ENCODE measurements at places on chromosomes 3 and 15.

GRCh38 chr3:152121270-152121636 lies 147.5 kb upstream of the MBNL1 start:
- no peak for DNase-seq

DNA sequence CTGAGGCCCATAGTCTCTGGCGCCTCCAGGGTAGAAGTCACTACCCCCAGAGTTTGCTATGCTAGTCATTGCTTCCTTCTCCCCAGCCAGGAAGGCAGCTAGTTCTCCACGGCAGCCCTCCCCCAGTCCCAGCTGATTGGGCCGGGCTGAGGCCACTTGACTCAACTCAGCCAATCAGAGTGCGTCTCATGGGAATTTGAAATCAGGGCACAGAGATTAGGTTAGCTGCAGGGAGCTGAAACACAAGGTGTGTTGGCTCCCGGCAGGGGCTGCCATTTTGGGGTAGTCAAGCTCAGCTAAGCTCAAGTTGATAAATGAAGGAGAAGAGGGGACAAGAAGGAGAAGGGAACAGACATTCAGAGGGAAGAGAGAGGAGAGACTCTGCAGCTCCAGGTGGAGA lies 32.8 kb downstream of the LINGO1 start:
- no peak for DNase-seq

DNA sequence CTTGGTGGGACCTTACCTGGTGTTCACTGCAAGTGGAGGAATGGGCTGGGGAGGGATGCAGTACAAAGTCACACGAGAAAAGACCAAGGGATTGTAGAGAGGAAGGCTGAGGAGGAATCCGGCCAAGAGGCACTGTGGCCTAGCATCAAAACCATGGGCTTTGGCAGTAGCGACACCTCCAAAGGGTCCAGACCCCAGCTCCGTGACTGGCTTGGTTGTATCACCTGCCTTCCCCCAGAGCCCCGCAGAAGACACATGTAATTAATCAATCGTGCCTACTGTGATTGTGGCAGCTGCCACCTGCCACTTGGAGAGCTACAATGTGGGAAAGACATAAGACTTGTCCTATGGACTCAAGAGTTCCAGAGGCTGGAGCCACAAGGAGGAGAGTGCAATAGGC lies 54.7 kb downstream of the ST8SIA2 start:
- no peak for DNase-seq

GRCh38 chr3:145798696-145799537 lies 362.1 kb downstream of the PLOD2 start:
- DNase-seq: no peak

DNA sequence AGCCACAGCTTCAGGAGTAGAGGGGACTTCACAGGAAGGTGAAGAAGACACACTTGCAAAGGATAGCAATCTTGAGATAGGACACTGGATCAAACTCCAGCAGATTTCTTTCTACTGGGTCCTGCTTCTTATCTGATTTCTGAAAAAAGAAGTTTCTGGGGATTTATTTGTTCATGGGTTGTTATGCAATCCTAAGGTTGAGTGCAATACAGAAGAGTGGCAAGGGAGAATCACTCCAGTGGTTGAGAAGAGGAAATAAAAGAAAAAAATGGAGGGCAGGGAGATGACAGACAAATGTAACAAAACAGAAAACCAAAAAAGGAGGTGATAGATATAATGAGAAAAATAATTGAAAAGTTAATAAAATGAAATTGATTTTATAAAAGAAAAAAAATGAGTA lies 858.3 kb downstream of the TUSC7 start:
- DNase-seq: no peak

DNA sequence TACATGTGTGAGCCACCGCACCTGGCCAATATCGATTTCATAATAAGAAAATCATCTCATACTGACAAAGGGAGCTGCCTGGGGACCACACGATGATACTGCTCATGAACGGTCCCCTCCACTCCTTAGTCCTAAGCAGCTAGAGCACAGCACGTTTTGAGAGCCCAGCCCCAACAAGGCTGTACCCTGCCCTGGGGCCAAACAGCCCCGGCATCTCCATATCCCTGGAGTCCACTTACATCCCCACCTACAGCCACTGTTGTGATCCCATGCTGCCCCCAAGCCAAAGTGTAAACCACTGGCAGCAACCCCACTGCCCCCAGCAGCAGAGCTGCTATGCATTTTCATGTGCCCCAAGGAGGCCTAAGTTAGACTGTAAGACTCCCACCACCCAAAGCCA lies 52.8 kb downstream of the ADAM10 start:
- no peak for DNase-seq

DNA sequence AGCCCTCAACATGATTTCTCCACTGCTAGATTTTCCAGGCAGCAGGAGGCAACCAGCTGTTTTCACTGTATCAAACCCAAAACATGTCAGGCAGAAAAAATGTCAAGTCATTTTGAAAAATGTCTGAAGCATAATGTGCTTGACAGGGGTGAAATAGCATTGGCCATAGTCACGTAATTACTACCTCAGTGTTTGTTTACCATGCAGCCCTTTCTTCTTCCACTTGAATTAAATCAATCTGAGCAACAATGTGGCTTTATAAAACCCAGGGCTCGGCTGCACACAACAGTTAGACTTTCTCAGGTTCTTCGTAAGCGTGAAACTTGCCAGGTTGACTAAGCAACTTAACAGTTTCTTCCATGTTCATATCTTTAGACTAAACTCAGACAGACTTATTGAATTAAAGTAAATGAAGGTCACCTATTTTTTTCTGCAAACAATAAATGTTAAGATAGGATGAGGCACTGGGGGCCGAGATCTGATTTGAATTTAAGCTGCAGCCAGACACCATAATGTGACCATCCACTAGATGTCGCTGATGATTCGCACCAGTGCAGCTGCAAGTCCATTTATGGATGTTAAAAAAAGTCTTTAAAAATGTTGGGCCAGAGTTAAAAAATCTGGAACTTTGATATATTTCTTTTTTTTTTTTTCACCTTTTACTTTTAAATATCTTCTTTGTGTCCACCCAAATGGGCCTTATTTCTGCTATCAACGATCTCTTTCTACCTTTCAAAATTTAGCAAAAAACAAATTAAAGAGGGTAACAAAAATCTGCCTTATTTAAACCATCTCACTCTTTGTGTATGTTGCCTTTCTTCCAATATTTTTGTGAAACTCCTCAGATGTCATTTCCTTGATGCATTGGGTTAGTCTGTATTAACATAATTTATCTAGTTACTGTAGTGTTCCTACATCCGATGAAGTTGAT lies 305.9 kb downstream of the CACNA2D3 start:
- no peak for DNase-seq

GRCh38 chr3:112512320-112512719 lies 13.0 kb upstream of the BTLA start:
- DNase-seq: no peak

DNA sequence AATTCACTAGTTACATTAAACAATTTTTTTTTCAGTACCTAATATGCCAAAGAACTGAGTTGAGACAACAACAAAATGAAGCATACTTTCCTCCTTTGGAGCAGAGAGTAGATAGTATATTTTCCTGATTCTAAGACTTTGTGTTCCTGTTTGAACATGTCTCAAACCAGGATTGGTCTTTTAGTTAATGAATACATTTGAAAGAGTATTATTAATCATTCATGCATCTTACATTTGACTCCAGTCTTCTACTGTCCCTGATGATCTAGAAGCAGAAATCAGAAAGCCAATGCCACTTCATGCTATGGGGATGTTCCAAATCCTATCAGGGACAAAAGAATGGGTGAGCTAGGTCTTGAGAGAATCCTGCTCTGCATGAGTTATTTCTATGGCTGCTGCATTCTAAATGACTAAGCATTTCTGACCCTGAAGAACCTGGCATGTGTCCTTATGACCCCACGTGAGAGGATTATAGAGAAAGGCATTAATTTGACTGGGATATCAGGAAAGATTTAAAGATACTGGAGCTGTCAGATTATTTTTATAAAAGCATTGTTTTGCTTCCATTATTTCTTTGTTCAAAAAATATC lies 32.9 kb upstream of the MBNL1 start:
- DNase-seq: no peak

DNA sequence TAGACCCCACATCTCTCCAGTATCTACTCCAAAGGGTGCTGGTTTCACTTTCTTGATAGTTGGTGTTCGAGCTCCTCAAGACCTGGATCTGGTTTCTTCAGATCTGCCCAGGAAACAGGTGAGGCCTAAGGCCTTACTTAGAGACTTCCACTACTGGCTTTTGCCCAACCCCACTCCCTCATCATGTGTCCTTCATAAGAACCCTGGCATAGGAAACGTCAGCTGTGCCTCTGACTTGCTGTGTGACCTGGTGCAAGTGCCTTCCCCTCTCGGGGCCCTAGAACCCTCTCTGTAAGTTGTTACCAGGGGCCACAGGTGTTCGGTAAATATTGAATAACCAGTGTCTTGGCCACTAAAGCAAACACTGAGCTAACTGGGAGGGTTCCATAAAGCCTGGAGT lies 3.9 kb downstream of the OXTR start:
- DNase-seq: no peak

DNA sequence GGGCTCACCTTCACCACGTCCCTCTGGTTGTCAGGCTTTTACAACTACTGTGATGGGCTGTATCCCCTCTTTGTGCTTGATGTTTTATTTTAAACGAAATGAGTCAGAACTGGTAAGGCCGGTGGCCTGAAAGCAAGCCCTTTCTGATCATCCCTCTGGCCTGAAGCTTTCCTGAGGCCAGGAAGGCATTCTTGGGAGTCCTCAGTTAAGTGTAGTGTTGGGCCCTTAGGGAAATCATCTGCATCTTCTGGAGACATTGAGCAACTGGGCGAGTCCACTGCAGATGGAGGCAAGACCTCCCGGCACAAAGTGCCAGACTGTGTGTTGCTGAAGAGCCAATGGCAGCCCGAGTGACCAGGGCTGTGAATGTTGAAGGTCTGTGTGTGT lies 33.0 kb upstream of the AMOTL2 start:
- no peak for DNase-seq

DNA sequence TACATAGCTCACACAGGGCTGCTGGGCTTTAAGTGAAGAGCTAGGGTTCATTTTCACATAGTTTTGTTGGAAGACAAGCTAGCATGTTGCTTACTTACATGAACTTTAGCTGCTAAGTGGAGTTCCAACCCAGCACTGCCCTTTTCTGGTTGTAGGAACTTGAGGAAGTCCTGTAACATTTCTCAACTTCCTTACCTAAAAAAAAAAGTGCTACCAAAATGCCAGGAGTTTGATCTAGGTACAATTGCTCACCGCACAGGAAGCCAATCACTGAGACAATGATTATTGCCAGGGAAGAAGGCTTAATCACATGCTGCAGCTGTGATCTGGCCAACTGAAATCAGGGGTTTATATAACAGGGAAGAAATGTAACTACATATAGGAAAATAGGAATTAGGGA lies 52.8 kb downstream of the IL12A start:
- DNase-seq: no peak

- no peak for DNase-seq
Observed at GRCh38 chr3:54777141-54777540, 150.7 kb downstream of the LRTM1 start.

- no peak for DNase-seq
Observed at GRCh38 chr3:165196577-165197480, 645 bp upstream of the SLITRK3 start.

DNA sequence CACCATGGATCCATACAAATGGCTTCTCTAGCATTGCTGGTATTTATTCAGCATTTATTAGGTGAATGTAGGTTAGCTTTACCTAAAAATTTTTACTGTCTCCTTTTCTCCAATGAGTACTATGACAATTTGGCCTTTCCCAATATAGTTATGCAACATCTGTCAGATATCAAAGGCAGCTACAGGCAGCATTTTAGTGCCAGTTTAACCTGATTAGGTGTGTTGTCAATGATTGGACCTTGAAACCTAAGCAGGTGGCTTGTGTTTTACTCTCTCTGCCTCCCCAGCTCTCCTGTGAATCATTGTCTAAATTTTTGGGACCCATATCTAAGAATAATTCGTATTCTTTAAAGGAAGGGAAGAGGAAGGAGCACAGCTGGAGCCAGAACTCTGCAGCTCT lies 228.9 kb downstream of the KBTBD8 start:
- no peak for DNase-seq

DNA sequence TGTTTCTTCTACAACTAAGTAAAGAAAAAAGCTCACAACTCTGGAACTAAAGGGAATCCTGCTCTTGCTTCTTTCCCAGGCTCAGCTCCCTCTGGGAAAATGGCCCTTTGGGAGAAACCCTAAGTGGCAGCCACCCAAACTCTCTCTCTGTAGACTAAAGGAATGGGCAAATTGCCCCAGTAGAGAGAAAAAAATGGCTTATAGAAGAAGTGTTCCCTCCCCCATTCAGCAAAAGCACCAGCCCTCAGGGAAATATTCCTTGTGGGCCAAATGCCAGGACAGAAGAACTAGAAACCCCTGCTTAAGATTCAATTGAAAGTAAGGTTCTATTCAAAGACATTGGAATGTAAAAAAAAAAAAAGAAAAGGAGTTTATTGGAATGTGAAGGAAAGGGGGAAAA lies 603.7 kb upstream of the ALCAM start:
- DNase-seq: no peak

- DNase-seq: peak; percentile 16
Observed at GRCh38 chr15:88223084-88223483, 33.5 kb downstream of the NTRK3 start.

GRCh38 chr15:37103475-37104423 lies 3.4 kb upstream of the MEIS2 start:
- no peak for DNase-seq

DNA sequence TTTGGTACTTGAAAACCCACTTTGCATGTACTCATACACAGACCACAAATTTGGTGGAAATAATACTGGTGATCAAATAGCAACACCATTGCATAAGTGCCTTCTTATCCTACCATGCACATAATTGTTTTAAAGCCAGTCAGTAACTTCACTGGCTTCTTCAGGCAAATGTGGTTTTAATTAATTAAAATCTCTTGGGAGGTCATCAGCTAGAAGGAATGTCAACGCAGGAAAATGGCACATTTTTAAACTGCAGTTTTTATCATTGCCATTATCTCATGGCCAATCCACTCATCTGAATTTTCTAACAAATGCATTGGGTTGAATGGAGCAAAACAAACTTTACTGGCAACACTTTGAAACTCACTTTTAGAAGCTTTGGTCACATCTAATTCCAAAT lies 105.7 kb upstream of the ZPLD1 start:
- no peak for DNase-seq

DNA sequence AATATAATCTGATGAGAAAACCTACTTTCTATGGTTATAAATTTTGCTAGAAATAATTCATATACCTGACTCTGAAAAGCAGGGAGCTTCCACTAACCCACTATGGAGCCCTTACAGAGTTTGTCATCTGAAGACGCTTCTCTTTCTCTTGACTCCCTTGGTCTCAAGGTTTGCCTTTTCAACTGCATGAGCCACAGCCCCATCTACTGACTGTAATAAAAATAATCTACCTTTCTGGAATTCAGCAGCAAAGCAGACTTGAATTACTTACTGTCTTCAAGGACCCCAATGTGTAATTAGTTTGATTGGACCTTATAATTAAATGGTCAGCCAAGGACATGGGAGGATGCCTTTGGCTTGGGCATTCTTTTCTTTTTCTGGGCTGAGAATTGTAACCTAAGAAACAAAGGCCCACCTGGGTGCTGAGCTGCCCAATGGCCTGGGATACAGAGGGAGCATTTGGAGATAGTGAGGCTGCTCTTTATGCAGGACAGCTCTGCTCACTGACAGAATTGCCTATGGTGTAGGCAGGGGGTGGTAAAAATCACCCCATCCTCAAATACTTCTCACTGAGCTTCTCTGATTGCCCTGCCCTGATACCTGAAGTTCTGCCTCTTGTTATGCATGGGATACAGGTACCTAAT lies 178.6 kb upstream of the TRIM42 start:
- DNase-seq: no peak

GRCh38 chr15:48806151-48806550 lies 4.7 kb downstream of the CEP152 start:
- DNase-seq: no peak

GRCh38 chr3:186493525-186494255 lies 50.5 kb downstream of the CRYGS start:
- DNase-seq: no peak
